Cortex of kidney (tissue), 1 donor: ENCODE measurements at places on chromosomes 12 and 14.

DNA sequence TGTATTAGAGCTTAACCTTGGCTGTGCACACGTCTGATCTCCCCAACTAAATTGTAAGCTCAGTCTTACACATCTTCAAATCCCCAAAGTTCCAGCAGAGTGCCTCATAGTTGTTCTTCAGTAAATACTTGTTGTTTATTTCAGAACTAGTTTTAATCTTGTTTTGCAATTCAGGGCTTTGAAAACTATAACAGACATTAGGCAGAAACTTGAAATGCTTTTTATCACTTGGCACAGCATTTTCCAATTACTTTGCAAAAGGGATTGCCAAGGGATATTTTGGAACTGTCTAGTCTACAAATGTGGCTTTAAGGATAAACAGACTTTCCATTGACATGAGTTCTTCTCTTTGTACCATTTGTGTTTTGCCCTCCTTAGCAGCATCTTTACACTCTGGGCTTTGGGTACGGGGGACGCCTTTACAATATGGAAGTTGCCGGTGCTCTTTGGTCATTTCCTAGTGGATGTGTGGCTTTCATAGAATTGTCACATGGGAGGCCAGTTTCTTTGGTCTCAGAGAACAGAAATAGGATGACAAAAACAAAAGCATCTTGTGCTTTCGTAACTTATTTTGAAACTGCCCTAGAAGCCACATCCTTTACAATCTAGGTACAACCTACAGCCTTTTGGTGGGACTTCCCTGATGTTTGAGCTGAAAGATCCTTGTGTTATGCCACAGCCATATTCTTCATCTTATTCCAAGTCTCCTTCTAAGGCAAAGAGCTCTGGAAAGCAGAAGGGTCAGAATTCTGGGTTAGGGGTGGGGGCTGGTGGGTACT is 96.9 kb downstream of the NPAS3 start:
- no peak for DNase-seq

GRCh38 chr14:70702161-70702560 is 60.4 kb downstream of the TTC9 start:
- DNase-seq = no peak

DNA sequence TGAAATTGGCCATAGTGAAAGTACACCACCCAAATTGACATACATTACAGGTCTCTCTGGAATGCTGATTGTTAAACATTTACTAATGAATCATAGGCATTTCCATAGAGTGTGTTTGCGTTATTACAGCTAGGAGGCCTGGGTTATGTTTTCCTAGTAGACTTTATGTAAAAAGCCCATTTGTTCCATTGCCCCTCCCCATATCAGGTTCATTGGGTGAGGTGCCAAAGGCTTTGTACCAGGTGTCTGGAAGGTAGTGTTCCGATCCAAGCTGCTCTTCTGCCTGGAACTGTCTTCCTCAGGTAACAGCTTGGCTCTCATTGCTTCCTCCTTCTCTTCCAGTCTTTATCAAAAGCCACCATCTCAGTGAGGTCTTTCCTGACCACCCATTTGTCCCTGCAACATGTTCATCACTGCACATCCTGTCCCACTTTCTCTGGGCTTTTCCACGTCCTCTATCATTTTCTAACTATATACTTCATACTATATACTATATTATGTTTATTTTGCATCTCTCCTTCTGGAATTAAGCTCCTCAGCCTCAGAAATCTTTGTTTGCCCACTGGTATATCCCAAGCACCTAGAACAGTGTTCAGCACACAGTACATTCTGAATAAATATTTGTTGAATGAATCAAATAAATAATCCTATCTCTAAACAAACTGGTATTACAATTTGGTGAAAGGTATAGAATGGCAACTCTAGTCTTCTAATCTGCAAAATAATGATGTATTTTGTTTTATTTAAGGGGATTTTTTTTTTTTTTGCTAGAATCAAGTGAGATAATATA is 252.3 kb downstream of the KTN1 start:
- DNase-seq = no peak

GRCh38 chr12:116066381-116067230 is 210.9 kb downstream of the MED13L start:
- no peak for DNase-seq

DNA sequence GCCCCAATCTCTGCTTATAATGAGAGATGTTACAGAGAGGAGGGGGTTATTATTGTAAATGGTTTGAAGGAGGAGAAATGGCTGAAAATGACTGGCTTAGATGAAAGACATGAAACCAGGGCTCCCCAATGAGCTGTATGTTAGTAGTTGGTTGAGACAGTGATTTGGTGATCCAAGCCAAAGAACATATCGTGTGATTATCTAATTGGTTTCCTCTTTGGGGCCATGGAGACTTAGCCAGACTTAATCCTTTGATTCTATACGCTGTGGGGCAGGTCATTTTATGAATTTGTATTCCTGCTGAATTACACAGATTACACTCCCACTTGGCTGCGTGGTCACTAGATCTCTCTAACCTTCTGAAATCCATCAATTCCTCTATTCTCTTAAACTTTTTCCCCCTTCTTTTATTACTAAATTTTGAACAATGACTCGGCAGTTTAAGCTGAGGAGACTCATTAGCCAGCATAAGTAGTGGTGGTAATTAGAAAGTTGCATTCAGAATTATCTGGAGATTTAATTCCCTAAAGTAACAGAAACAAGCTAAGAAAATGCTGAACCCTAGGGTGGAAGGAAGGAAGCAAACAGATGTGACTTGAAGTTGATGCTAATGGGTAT is 5.3 kb downstream of the TTC8 start:
- DNase-seq = no peak

GRCh38 chr12:1093166-1093751 is 102.2 kb downstream of the ERC1 start:
- no peak for DNase-seq

- no peak for DNase-seq
These were observed 12.5 kb upstream of the SAMD4A start for GRCh38 chr14:54554401-54554800.

- no peak for DNase-seq
These were observed 4.7 kb upstream of the TUBA1C start for GRCh38 chr12:49260166-49260565.

GRCh38 chr12:21553329-21553675 is 27.2 kb downstream of the SPX start:
- no peak for DNase-seq

GRCh38 chr14:83294941-83295340 is 1761.3 kb upstream of the SEL1L start:
- no peak for DNase-seq

DNA sequence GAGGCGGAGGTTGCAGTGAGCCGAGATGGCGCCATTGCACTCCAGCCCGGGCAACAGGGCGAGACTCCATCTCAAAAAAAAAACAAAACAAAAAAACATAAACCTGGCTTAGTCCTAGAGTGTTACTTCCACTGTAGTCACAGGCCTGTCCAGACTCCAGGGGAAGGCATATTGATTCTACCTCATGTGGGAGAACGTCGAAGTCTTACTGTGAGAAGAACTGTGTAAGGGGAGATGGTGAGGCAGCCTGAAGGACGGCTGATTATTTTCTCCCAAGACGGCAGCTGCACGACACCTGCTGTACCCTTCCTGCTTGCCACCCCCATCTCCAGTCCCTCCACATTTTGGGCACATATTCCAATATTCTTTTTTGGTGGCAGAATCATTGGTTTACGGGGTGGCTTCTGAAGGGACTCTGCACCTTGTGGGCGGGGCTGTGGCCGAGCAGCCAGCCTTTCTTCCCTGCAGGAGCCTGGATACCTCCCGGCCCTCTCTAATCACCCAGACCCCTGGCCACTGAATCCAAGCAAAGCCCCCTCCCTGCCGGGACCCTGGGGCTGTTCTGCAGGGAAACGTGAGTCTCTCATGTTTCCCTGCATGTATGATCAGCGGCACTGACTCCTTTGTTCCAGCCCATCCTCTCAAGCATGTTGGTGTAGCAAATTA is 12.2 kb upstream of the KLC1 start:
- DNase-seq = no peak

DNA sequence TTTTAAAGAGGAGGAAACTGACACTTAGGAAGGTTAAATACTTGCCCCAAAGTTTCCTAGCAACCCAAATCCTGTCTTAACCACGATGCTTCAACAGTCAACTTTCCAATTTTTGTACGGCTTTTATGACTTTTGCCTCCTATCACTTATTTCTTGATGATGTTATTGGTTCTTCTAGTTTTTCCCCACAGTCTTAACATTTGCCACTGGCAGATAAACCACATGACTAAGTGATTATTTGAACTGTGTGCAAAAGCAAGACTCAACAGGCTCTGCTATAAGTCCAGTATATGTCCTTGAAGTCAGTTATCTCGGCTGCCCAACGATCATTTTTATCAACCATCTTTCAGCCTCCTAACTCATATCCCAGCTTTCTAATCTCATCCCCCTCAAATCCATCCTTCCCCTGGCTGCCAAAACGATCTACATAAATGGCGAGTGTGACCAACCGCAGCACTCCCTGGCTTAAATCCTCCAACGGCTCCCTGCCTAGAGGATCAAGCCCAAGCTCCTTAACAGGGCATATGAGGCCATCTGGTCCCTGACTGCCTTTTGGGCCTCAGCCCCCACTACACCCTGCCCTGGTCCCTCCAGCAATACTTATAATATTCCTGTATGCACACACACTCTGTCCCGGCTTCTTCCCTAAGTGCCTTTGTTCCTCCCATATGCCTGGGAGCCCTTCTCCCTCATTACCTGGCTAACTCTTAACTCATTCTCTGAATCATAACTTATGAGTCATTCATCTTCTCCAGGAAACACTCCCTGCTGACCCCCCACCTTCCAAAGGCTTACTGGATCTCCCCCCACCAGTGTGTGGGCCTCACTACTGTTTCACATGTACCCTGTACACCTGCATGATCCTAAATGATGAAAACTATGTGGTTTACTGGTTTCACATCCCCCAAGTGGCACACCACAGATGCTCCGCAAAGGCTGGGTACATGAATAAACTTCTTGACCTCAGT is 8.8 kb downstream of the VPS37B start:
- no peak for DNase-seq

- no peak for DNase-seq
These were observed 60.8 kb downstream of the RASSF3 start for GRCh38 chr12:64670919-64671639.

DNA sequence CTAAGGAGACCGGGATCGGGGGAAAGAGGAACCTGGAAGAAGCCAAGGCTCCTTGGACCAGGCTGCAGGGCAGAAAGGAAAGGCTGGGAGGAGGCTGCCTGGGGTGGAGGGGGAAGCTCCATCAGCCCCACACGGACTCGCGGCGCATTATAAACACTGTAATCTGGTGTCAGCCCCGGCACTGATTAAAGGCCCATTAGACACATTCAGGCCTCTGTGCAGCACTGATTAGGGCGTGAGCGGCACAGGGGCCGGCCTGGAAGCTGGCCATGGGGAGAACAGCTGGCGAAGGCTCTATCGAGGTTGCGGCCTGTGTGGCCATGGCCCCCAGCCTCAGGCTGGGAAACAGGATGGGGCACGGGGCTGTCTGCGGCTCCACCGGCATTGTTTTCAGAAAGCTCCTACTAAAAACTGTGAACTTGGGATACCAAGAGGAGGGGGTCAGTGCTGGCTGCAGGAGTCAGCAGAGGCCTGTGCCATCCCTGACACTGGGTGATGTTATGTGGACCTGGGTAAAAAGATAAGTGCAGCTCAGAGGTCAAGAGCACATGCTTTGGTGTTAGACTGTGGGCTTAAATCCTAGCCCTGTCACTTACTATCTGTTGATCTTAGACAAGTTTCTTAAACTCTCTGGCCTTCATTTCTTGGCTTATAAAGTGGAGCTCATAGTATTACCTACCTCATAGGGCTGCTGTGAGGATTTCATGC is 10.6 kb downstream of the ACVRL1 start:
- DNase-seq = no peak

GRCh38 chr12:131441060-131441396 is 269.9 kb upstream of the SFSWAP start:
- no peak for DNase-seq

DNA sequence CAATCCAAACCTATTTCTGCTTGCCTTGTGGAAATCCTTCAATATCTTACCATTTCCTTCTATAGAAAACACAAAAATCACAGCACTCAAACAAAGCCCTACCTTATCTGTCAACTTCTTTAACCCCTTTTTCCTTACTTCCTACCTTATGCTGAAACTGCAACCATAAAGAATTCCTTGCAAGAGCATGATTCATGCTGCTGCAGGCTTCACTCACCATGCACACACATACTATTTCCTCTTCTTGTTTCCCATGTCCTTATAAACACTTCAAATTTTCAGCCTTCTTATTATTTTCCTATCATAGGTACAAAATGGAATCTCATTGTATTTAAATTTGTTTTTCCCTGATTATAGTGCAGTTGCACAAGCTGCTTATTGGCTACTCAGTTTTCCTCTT is 23.3 kb downstream of the LMNTD1 start:
- DNase-seq = no peak

DNA sequence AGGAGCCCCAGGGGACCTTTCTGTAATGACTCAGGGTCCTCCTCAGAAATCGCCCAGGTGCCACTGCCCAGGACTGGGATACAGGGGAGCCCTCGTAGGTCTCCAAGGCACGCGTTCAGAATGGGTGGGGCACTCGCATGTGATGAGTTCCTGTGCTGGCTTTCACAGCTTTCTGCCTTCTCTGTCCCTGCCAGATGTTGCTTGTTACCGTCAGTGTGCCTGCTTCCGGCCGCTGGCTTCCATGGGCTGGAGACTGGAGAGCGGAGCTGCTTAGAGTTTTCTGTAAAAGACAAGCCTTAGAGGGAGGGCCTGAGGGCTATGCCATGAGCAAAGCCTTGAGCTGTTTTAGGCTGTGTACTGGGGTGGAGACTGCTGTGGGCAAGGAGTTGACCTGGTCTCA is 75.0 kb upstream of the SLC24A4 start:
- DNase-seq = no peak

- no peak for DNase-seq
These were observed 54.4 kb upstream of the BMP4 start for GRCh38 chr14:54010981-54011380.

DNA sequence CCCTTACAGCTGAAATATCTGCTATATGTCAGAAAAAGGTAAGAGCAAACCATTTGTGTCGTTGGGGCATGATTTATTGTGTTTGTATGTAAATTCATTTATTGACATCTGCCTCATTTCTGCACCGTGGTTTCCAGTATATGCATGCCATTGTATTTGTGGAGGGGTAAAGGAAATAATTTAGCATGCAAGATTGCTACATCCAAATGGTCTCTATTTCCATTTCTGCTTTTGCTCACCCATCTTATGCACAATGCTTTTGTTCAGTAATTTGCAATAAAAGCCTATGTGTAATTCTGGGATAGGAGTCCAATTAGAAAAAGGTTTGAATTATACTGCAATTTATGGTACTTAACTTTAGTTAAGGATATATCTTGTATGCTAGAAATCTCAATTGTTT is 101.8 kb downstream of the UNC79 start:
- DNase-seq = no peak

DNA sequence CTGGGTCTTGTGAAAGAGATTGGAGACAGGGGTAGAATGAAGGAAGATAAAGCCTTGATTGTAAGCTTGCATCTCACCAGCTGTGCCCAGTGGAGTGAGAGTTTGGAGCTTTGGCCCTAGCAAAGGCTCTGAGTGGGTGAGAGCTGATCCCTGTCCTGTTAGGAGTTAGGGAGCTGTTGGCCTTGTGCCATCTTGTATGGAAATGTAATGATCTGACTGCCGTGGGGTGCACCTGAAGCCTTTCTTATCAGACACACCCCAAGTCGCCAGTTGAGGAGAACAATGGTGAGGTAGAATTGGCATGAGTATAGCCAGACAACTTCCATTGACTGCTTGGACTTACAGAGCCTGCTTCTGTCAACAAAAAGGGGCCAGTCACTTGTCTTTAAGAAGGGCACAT is 130.1 kb downstream of the PRKCH start:
- DNase-seq = no peak
